ENCODE measurements at places on chromosomes 1 and 21.

DNA sequence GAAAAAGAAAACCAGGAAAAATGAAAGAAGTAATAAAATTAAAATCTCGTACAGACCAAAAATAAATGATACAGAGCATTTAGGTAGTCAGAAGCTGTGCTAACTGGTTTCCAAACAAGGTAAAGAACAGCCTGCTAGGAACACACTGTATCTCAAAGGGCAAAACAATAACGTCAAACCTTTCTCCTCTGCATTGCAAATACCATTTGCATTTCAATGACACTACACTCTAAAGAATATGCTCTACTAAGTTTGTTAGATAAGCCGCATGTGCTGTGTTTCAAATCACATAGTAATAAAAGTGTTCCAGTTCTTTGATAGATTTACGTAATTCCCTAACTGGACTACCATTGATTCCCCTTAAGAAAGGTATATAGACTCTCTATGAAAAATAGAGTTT is 648.8 kb downstream of the PLA2G4A start:
- no peak for DNase-seq

- no peak for DNase-seq
These were observed 6.3 kb downstream of the PATJ start for GRCh38 chr1:61748566-61748965.

DNA sequence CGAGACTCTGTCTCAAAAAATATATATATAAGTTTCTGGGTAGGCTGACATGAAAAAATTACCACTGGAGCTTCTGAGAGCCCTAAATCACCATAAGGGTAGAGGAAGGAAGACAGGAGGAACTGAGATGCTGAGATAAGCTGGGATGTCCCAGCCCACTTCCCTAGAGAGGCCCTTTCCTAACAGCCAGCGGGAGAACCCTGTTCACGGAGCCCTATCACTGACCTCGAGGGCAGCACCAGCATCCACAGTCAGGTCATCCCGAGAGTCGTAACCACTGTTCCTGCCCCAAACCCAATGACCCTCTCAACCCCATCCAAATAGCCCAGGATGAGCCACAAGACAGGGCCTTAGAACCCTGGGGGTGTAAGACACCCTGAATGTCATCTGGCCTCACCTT is 77.5 kb downstream of the CD34 start:
- DNase-seq, result no peak

DNA sequence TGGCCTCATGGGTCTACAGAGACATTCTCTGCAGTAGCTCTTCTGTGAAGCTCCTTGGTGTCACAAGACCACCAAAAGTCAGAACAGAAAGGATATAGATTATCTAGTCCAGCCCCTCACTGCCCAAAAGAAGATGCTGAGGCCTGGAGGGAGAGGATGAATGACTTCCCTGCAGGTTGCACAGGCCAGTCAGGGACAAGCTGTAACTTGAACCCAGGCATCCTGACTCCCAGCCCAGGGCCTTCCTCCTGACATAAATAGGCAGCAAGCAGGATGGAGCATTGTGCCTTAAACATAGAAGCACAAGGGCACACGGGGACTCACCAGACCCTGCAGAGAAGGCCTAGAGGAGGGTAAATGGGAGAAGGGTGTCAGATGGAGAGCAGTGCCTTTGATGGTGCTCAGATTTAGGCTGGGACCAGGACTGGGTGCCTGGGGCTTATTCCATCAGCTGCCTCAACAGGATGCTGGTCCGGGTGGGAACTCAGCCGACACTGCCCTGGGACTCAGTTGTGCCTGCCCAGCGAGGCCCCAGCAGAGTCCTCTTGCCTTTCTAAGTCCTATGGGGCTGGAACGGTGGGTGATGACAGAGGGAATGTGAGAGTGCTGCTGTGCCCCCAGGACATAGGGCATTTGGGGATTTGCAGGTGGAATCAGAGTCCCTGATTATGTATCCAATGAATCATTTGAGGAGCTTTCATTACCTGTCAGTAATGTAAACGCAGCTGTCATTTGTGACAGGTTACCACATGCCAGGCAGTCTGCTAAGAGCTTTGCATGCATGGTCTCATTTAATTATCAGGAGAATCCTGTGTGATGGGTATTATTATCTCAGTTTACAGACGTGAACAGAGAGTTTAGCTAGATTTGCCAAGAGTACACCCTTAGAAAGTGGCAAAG is 13.2 kb downstream of the S100A7A start:
- DNase-seq, result no peak

DNA sequence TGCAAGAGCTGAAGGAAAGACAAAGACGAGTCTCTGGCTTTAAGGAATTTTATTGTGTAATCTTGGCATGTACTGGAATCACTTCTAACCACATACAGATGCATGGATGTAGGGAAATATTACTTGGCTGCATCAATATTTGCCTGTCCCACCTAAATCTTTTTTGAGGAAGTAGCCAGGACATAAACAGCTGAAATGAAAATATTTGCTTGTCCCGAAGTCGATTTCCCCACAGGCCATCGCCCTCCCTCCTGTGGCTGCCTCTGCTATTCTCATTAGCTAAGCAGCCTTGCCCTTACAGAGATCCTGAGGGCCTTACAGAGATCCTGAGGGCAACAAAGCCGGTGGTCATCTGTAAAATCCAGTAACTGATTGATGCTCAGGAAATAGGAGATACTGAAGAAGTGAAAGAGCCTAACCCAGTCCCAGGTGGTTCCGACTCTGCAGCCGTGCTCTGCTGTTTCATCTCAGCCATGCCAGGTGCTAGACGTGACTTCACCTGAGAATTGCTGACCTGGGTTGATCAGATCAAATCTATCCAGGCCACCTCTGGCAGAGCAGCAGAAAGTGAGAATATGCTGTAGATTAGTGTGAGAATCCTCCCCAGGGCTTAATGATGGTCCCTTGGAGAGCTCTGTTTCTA is 25.5 kb downstream of the MAN1C1 start:
- DNase-seq, result peak; percentile 78

- no peak for DNase-seq
These were observed 22.3 kb downstream of the STYXL2 start for GRCh38 chr1:167116174-167116573.

DNA sequence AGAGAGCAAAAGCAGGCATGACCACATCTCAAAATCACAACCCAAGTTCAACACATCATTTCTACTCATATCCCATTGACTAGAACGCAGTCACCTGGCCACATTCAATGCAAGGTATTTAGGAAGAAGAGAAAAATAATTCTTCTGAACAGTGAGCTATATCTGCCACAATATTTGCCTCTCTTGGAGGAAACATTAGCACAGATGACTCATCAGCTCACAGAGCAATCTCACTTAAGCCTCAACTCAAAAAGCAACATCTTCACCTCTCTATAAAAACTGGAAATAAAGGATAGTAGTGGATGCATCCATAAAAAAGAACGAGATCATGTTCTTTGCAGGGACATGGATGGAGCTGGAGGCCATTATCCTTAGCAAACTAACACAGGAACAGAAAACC is 143.9 kb upstream of the FMN2 start:
- DNase-seq, result no peak

GRCh38 chr1:12511128-12511484 is 106.9 kb downstream of the DHRS3 start:
- DNase-seq, result no peak

DNA sequence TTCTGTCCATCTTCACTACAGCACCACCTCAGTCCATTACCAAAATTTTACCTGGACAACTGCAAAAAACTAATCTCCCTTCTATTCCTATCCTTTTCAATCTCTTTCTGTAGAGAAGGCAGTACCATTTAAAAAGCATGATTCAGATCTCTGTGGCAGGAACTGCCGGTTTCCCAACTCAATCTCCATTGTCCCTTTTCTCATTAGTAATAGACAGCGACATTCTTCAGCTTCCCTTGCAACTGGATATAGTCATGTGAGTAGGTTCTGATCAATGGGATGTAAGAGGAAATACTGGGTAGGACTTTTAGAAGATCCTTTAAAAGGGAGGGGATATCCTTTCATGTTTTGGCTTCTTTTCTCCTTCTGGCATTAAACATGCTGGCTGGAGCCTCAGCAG is 74.9 kb downstream of the ADCY10 start:
- DNase-seq, result no peak
